ENCODE measurements at places on chromosomes 11 and 22.
A peak's percentile ranks its signal among the peaks of the same experiment; 100 is the strongest.

GRCh38 chr11:93209466-93209865 lies 11.7 kb upstream of the SLC36A4 start:
- no peaks in the 10 kb centered on the region for H3K4me1 ChIP-seq
- H3K27me3 ChIP-seq = no peaks in the 10 kb centered on the region
- H3K27ac ChIP-seq = no peak overlapping the region
- no peak for DNase-seq

DNA sequence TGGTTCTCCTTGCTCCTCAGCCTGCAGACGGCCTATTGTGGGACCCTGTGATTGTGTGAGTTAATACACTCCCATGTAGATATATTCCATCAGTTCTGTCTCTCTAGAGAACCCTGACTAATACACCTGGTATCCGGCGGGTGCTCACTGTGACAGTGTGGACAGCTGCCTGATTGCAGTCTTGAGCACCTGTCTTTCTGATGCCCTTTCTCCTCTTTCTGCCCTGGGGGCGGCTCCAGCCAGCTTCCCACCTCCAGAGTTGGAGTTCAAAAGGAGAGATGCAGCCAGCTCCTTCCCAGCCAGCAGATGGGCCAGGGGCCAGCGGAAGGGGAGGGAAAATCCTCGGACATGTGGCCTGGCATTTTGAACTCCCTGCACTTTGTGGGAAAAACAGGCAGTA lies 15.0 kb downstream of the SMIM38 start:
- no peaks in the 10 kb centered on the region for H3K4me1 ChIP-seq
- no peak overlapping the region for H3K4me3 ChIP-seq
- H3K27me3 ChIP-seq = peaks cover 26% of the 10 kb centered on the region
- no peak overlapping the region for H3K27ac ChIP-seq
- no peak for DNase-seq
- H3K36me3 ChIP-seq = no peaks in the 10 kb centered on the region

- H3K27ac ChIP-seq = peak overlapping the region; percentile 74
- peaks cover 23% of the 10 kb centered on the region for H3K36me3 ChIP-seq
- peaks cover 42% of the 10 kb centered on the region for H3K4me1 ChIP-seq
- peak; percentile 69 for DNase-seq
- no peaks in the 10 kb centered on the region for H3K27me3 ChIP-seq
Observed at GRCh38 chr22:46739094-46739870, 1.2 kb upstream of the CERK start.

DNA sequence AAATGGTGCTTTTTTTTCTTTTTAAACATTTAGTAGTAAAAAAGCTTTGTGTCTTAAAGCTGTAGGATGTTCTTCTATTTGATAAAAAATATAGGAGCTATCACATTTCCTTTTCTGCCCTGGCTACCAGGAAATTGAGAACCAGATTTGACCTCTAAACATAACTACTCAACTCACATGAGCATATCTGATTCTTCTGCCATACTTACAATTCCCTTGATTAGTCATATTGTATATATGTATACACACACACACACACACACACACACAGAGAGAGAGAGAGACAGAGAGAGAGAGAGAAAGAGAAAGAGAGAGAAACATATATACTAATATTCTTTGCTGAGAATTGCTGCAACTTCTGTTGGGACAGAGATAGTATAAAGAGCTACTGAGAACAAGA lies 23.0 kb upstream of the GDPD4 start:
- H3K27me3 ChIP-seq = no peaks in the 10 kb centered on the region
- H3K4me1 ChIP-seq = no peaks in the 10 kb centered on the region
- no peak overlapping the region for H3K4me3 ChIP-seq
- peaks cover 7% of the 10 kb centered on the region for H3K36me3 ChIP-seq
- no peak for DNase-seq

- no peak overlapping the region for H3K27ac ChIP-seq
- no peak overlapping the region for H3K4me3 ChIP-seq
- no peak for DNase-seq
Observed at GRCh38 chr11:9344061-9344680, 29.8 kb upstream of the TMEM41B start.

GRCh38 chr22:42760806-42761565 lies 40.3 kb upstream of the A4GALT start:
- no peak for DNase-seq
- H3K27me3 ChIP-seq = peaks cover 47% of the 10 kb centered on the region
- H3K27ac ChIP-seq = no peak overlapping the region
- H3K4me1 ChIP-seq = no peaks in the 10 kb centered on the region

- H3K4me3 ChIP-seq = peak within 1 kb of the TSS; percentile 85
- H3K27ac ChIP-seq = peak within 1 kb of the TSS; percentile 88
- no peaks in the 10 kb centered on the region for H3K27me3 ChIP-seq
- peaks cover 32% of the 10 kb centered on the region for H3K36me3 ChIP-seq
- peaks cover 22% of the 10 kb centered on the region for H3K4me1 ChIP-seq
Observed at GRCh38 chr11:615504-616319, at the start of gene IRF7. IRF7 (minus strand) TSS chr11:615950; CDS start chr11:615364, 586 bp downstream.

- no peak overlapping the region for H3K4me3 ChIP-seq
- H3K4me1 ChIP-seq = peaks cover 7% of the 10 kb centered on the region
- peaks cover 35% of the 10 kb centered on the region for H3K27me3 ChIP-seq
- DNase-seq = no peak
Observed at GRCh38 chr22:46030231-46030880, 53.4 kb upstream of the WNT7B start.

DNA sequence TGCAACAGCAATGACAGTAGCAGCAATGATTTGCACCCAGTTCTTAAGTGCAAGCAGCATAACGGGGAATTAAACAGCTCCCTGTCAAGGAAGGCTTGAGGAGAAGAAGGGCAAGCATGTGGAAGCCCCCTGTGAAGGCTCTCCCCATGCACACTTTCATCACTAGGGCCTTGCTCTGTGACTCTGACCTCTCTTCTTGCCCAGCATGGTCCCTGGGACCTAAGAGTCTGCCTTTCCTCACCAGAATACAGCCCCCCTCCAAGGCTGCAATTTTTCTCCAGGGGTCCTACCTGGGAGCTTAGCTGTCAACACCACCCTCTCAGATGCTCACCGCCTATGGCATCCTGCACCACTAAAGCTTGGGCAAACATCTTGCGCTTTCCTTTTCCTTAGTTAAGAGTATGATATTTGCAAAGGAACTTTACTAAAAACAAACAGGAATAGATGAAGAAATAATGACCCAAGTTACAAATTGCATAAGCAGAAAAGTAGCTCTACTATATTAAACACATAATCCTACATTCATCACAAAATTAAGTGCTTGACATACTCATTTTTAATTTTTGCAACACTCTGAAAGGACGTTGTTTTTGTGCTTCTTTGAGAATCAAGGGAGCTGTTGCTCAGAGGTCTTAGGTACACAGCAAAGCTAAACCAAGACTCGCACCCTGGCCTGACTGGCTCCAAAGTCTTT lies 187.6 kb downstream of the ADAMTS15 start:
- H3K4me3 ChIP-seq = no peak overlapping the region
- H3K4me1 ChIP-seq = no peaks in the 10 kb centered on the region
- no peaks in the 10 kb centered on the region for H3K36me3 ChIP-seq
- no peak overlapping the region for H3K27ac ChIP-seq

DNA sequence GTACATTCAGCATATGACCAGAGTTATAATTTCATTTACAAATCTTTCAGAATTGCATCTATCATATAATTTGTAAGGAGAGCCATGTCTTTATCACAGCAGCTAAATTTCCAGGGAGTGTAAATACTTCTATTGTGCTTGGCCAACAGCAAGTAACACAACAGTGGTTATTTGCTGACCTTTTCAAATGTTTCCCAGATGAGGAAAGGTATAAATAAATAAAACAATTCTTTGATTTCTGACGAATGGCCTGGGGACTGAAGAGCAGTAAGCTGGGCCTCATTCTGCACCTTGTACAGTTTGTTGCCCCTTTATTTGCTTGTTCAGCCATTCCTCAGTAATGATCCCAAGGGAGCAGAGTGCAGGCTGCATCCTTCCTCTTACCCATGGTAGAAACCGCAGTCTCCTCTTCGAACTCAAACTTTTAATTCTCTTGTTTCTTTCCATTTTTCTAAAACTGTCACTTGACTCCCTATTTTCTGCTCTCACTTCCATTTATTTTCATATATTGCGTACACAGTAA lies 132.8 kb downstream of the DDX10 start:
- H3K4me3 ChIP-seq = no peak overlapping the region
- H3K36me3 ChIP-seq = no peaks in the 10 kb centered on the region
- DNase-seq = no peak
- peaks cover 25% of the 10 kb centered on the region for H3K4me1 ChIP-seq
- no peak overlapping the region for H3K27ac ChIP-seq

- no peak overlapping the region for H3K4me3 ChIP-seq
- peaks cover 2% of the 10 kb centered on the region for H3K36me3 ChIP-seq
- H3K27me3 ChIP-seq = peaks cover 24% of the 10 kb centered on the region
- no peaks in the 10 kb centered on the region for H3K4me1 ChIP-seq
Observed at GRCh38 chr22:32080904-32081303, 37.8 kb downstream of the SLC5A1 start.

DNA sequence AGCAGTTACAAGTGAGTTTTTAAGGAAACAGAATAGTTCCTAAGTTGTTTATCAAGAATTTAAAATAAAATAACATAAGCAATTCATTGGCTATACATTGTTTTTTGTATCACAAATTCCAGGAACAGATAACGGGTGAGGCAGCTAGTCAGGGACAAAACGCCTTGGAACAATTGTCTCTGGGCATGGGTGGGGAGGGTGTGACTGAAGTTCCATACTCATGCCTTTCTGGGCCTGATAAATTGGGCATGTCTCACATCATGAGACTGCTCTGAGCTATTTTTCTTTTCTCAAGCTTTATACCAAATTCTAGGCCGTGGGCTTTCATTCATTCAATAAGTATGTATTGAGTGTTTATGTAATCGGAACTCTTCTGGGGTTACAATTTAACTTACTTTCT lies 21.6 kb downstream of the FOLR3 start:
- no peak for DNase-seq
- no peak overlapping the region for H3K27ac ChIP-seq
- H3K36me3 ChIP-seq = peaks cover 2% of the 10 kb centered on the region
- no peak overlapping the region for H3K4me3 ChIP-seq
- H3K27me3 ChIP-seq = peaks cover 65% of the 10 kb centered on the region

DNA sequence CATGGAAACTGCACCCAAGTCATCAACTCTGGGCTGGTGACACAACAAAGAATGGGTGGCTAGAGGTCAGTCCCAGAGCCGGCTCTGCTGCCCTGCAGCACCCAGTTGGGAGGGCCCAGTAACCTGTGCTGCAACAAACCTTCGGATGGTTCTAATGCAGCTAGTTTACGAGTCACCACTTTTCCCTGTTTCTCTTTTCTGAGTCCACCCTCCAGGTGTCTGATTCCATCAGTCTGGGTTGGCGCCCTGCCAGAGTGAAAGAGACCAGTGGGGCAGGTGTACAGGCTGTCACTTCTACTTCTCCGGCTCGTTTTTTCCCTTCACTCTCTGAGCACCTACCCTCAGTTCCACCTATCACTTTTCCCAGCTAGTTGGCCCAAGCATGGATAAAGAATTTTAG lies 572.9 kb downstream of the NTM start:
- no peaks in the 10 kb centered on the region for H3K27me3 ChIP-seq
- no peaks in the 10 kb centered on the region for H3K4me1 ChIP-seq
- no peak overlapping the region for H3K4me3 ChIP-seq
- H3K36me3 ChIP-seq = no peaks in the 10 kb centered on the region
- no peak overlapping the region for H3K27ac ChIP-seq
- DNase-seq = no peak

All from central memory CD8-positive, alpha-beta T cell (primary cell).